ENCODE measurements at places on chromosomes 7 and 10.

DNA sequence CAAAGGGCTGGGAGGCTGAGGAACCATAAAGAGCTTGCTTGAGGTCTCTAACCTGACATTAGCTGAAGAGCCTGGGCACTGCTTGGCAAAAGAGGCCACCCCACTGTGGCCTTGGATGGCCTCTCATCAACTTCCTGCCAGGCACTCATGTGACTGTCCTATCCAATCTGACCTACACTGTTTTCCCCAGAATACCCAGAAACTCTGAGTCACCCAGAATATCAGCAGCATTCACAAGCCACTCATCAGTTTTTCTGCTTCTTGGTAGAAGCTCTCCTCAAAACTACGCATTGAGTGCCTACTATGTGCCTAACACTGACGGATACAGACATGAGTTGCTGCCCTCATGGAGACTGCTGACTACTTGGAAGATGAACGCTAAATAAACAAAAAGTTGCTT is 4.1 kb upstream of the NT5C2 start:
- DNase-seq, result peak; percentile 94

GRCh38 chr7:69002416-69002815 is 595.9 kb upstream of the AUTS2 start:
- DNase-seq, result no peak

GRCh38 chr10:124614003-124614659 is 130.0 kb downstream of the FAM53B start:
- DNase-seq, result no peak

- no peak for DNase-seq
These were observed 142.5 kb downstream of the WDR37 start for GRCh38 chr10:1198453-1199344.

DNA sequence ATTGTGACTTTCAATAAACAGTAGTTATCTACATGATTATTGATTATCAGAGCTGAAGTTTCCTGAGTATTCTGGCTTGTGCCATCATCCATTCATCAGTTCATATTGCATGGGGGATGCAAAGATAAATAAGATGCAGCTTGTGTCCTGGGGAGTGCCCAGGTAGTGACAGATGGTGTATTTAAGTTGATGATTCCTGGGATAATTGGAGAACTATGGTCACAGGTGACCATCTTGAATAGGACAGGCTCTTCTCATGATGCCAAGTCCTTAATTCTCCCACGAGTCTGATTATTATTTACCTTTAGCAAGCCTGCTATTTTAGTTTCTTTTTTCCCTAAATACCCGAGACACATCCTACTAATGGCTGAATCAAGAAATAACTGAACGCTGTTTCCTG is 64.9 kb downstream of the PLPP4 start:
- DNase-seq, result no peak

DNA sequence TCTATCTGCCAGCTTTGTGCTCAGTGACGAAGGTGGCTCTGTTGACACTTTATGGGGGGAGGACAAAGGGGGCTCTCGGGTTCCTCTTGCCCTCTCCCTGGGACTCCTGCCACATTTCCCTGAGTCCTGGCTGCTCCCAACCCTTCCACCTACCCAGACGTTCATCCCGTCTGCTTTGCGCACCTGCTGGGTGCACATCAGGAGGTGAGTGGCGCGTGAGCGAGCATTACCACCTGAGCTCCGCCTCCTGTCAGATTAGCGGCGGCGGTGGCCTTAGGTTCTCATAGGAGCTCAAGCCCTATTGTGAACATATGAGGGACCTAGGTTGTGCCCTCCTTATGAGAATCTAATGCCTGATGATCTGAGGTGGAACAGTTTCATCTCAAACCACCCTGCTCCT is 137.2 kb downstream of the DYNC2I1 start:
- DNase-seq, result no peak

DNA sequence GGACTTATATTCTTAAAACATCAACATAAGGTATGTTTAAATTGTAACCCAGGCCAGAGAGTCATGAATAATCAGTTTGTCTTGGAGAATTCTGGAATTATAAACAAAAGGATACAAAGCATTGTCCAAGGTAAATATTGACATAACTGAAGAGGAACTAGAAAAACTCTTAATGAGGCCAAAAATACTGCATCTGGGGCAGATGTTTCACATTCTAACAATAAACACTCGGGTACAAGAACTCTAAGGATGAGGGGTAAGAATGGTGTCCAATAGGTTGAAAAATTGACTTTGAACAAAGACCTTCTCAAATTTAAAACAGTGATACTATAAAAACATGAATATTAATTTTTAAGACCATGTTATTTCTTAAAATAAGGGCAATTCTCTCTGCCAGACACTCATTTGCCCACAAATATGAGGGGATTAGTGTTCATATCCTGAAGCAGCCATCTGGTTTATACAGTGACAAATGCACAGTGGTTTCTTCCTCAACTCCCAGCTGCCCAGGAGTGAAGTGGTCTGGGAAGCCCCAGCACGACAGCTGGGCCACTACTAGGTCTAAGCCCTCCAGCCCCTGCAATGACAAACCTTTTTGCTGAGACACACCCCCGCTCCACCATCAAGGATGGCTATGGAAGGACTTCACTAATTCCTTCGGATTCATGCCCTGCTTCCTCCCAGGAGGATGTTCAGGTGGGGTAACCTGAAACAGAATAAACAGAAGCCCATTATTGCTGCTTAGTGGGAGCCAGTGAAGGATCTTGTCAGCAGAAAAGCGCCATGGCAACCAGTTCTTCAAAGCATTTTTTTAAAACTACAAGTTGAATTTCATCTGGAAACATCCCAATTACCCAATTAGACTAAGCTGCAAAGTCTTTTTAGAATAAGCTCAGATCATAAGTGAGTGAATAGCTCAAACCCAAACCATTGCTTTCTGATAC is 107.5 kb upstream of the ARID5B start:
- no peak for DNase-seq

- DNase-seq, result no peak
These were observed at the start of gene CLRN3 for GRCh38 chr10:127892743-127893142. Gene CLRN3 (minus strand): TSS chr10:127892941. CDS start chr10:127892784, 157 bp downstream.

GRCh38 chr7:101410743-101411507 is 48.2 kb downstream of the COL26A1 start:
- DNase-seq, result peak; percentile 40

DNA sequence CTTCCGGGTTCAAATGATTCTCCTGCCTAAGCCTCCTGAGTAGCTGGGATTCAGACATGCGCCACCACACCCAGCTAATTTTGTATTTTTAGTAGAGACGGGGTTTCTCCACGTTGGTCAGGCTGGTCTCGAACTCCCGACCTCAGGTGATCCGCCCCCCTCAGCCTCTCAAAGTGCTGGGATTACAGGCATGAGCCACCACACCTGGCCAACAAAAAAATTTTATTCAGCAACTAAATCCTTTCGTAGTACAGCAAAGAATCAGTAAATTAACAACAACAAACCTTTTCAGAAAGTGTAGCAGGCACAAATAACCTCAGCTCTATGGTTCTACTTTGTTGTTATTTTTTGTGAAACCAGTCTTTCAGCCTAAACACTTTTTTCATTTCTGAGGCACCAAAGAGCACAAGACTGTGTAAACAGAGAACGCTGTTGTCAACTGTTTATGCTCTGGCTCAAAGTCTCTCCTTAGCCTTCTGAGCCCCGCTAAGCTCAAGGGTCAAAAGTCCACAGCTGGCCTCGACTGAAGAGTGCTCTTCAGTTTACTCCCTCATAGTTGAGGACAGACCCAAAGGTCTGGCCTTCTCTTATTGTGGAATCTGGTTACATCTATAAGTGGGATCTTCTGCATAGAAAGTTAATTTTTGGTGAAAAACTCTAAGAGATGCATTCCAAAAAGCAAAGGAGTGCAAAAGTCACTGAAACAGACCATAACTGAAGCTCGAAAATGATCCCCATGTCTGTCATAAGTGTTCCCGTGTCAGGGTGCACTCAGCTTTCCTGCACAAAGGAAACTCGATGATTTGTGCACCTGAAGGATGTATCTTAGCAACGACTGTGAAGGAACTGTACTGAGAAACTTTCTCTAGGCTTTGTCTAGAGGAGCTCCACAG is 24.6 kb upstream of the DDX50 start:
- DNase-seq, result no peak

GRCh38 chr10:118106426-118106825 is 59.7 kb upstream of the RAB11FIP2 start:
- peak; percentile 32 for DNase-seq

- no peak for DNase-seq
These were observed 84.8 kb upstream of the PHF14 start for GRCh38 chr7:10888861-10889260.

- DNase-seq, result no peak
These were observed 96.5 kb upstream of the MACROH2A2 start for GRCh38 chr10:69955897-69956740.

- no peak for DNase-seq
These were observed 3.5 kb downstream of the NOBOX start for GRCh38 chr7:144399946-144400345.

DNA sequence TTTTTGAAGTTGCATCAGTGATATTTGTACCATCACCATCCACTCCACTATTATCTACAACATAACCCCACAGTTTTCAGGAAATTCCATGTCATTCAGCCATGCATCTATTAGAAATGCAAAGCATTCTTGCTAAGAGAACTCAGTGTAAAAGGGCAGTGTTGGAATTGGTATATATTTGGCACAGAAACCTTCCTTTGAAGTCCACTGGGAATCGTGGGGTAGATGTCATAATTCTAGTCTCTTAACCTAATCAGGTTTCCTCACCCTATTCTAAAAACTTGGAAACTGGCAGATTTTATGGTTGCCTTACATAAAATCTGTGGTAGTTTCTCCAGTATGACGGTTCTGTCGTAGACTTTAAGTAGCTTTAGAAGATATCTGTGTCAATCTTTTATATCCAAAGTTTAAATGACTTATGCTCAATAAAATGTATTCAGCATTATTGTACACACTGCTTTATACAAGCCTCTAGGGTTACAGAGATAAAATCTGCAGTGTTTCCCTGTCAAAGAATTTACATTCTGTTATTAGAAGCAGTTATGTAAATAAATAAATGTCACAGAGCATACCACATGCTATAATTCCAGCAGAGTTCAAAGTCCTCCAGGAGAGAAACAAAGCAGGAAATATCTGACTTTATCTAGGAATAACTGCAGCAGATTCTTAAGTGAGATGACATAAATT is 704.4 kb upstream of the CELF2 start:
- no peak for DNase-seq

GRCh38 chr7:107700570-107700969 is 39.9 kb downstream of the SLC26A4 start:
- DNase-seq, result no peak

- DNase-seq, result no peak
These were observed 12.0 kb upstream of the BTBD16 start for GRCh38 chr10:122259075-122259466.

DNA sequence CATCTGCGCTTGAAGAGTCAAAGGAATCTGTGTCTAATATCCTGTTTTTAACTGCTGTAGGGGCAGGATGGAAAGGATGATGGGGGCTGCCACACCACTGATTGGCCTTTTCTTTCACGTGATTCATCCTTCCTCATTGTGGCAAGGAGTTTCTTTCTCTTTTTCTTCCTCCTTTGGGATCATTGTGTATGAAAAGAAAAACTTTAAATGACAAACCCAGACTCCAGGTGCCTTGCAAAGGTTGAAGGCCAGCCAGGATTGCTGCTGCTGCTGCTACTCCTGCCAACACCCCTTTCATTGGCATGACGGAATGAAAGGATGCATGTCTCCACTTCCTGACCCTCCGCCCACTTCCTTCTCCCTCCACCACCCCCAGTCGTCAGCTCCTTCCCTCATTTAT is 6.5 kb upstream of the OIT3 start:
- DNase-seq, result no peak

- no peak for DNase-seq
These were observed 371.1 kb downstream of the LRRTM3 start for GRCh38 chr10:67296926-67297325.

DNA sequence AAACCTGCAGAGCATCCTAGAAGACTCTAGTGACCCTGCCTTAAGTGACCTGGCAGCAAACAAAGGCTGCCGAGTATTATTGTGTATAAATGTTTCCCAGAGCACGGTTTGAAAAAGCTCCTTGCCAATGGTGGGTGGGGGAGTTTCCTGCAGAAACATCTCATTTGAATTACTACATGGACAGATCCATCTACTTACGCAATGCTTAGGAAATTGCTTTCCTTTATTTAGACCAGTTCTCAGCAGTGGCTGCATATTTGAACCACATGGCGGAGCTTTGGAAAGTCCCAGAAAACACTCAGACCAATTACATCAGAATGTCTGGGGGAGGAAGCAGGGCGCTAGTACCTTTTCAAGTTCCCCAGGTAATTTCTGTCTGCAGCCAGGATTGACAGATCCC is 560.9 kb downstream of the SDK1 start:
- no peak for DNase-seq

DNA sequence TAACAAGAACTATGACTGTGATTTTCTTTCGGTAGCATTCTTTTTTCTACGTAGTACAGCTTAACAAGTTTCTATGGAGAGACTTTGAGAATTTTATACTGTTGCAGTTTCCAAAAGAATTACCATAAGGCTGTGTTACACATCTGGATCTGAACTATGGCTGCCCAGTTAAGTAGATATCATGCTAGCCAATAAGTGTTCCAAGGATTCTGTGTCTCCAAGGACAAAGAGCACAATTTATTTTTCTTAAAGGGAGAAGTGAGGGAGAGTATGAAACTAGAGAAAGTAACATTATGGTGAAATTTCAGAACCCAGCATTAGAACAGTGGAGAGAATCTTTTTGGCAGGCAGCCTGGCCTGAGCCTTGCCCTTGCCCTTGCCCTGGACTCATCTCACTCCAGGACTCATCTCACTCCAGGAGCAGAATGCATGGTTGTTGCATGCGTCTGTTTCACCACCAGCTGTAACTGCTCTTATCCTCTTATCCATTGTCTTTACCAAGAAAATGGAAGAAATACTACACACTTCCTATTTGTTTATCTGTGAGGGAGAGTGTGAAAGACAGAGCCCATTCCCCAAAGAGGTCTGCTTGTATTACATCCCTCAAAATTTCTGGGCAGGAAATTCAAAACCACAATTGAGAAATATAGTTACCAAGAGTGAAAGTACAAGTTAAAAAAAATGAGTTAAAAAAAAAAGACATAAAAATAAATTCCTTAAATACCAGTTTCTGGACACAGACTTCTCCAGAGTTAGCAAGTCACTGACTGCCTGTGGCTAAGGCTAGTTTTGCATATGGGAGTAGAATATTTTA is 1067.5 kb downstream of the NRG3 start:
- DNase-seq, result no peak

DNA sequence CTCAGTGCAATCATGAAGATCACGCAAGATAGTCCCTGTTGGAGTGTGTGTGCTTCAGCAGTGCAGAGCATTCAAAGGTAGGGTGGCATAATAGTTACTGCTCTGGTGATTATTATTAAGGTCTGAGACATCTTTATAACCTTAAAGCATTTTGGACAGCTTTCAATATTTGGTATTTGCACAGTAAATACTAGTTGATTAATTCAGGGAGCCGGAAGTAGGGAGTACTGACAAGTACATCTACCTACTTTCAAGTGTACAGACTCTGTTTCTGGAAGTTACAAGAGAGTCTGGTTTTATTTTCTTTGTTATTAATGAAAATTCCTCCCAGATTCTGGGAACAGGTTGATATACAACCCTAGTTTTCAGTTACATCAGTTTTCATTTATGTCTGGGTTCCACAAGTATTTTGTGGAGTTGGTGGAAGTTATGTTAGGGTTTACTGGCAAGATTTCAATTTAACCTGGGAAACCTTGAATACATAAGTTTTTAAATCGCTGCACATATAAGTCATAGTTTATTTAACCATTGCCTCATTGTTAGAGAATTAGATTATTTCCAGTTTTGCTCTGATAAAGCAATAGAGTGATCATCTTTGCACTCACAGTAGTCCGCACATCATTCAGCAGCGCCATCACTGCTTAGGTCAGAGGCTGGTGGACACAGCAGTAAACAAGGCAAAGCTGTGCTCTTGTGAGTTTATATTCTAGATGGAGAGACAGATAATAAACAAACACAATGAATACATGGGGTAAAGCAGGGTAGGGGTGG is 366.6 kb downstream of the REEP3 start:
- no peak for DNase-seq
